NCI-H1694 (cell line): ENCODE measurements at places on chromosomes 3 and 15.

DNA sequence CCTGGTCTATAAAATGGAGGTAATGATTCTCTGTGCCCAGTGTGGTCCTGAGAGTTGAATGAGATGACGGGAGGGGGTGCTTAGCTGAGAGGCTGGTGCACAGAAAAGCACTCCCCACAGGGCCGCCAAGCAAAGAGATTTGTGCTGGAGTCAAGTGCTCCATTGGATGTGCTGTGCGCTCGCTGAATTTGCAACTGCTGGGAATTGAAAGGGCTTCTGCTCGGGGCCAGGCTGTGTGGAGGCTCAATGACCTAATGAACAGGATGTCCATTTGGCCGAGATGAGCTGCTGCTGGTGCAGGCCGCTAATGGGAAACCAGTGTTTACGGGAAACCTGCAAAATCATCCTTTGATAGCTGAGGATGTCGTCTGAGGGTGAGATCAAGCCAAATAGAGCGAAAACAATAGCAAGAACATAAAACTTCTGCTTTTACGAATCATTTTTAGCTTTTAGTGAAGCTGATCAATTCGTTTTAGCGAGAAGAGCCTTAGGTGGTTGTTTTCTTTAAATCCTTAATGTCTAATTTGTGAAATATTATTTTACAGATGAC lies 211.7 kb downstream of the GABRG3 start:
- DNase-seq = no peak

- DNase-seq = no peak
These were observed 1018.0 kb downstream of the NTRK3 start for GRCh38 chr15:87238451-87239068.

GRCh38 chr15:92044203-92044909 lies 190.8 kb downstream of the SLCO3A1 start:
- DNase-seq = no peak

- DNase-seq = no peak
These were observed 157.7 kb downstream of the RPLP1 start for GRCh38 chr15:69610277-69610676.

DNA sequence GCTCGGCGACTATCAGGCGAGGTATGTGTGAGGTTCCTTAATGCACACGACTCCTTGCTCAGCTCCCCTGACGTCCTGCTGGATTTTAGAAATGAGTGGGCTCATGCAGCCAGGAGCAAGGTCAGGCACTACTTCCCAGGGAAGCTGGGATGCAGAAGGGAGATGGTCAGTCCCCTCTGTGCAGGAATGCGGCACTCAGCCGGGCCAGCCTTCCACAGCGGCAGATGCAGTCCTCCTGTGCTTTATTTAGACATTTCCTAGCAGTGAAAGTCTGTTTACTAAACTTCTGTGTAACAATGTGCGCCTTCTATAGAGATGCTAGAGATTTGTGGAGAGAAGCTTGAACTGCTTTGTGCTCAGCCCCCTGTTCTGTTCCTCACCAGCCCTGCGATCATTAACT lies 252.1 kb downstream of the SLCO3A1 start:
- DNase-seq = no peak

GRCh38 chr3:5006755-5007202 lies 27.5 kb downstream of the BHLHE40 start:
- DNase-seq = no peak

GRCh38 chr15:72785841-72786240 lies 2.3 kb upstream of the ADPGK start:
- DNase-seq = no peak

GRCh38 chr3:76470285-76470684 lies 569.6 kb upstream of the ROBO2 start:
- no peak for DNase-seq

- DNase-seq = no peak
These were observed 60.8 kb upstream of the ARHGEF3 start for GRCh38 chr3:56862352-56863062.

DNA sequence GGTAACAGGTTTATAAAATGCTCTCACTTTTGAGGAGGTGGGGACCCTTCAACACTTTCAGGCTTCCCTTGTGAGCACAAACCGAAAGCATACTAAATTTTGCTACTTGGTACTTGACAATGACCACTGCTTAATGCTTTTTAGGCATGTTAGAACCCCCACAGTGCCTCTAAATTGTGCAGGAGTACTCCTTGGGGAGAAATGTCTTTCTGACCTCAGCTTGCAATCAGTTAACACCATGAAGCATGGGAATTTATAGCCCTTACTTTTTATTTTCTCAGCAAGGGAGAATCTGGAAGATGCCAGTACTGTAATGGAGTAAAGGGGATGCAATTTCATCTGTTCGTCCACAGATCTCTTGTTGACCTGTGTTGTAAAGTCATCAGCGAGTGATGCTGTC lies 308.9 kb upstream of the TBC1D5 start:
- DNase-seq = no peak

GRCh38 chr3:85259748-85260147 lies 301.0 kb downstream of the CADM2 start:
- no peak for DNase-seq

GRCh38 chr3:13584427-13584891 lies 35.5 kb downstream of the FBLN2 start:
- no peak for DNase-seq

GRCh38 chr3:45283471-45283870 lies 57.4 kb upstream of the TMEM158 start:
- DNase-seq = no peak

DNA sequence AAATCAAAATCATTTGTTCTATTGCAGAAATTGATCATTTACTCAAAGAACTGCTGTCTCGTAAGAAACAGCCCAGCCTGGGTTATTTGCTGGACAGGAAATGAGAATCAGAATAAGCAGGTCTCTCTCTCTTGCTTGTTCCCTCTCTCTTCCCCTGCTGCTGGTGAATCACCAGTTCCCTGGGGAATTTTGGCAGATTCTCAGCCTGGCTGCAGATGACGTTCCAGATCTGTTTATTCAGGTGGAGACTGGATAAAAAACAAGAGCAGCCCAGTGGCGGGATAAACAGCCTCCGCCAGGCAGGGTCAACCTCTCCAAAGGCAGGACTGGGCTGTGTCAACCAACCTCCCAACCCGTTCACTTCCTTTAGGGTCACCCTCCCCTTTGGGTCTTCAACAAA lies 72.1 kb downstream of the LRIG1 start:
- peak; percentile 37 for DNase-seq

DNA sequence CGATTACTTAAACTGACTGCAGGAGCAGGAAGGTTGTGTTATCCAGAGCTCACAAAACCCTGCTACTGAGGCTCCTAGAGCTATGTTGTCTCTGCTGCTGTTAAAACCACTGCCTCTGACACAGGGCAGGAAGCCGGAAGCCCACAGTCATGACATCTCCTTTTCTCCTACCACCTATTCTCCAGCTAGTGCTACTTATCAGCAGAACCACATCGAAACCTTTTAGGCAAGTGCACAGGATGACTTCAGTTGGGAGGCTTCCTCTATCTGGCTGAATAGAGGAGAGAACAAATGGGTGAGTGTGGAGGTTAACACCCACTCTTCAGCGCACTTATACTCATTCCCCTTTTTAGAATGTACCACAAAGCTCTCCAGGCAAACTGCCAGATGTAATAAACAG lies 638.0 kb downstream of the OTOL1 start:
- no peak for DNase-seq

GRCh38 chr15:44296625-44297524 lies 8.4 kb downstream of the GOLM2 start:
- no peak for DNase-seq

GRCh38 chr3:64247991-64248646 lies 22.9 kb upstream of the PRICKLE2 start:
- no peak for DNase-seq

GRCh38 chr3:47283591-47284364 lies 1.0 kb downstream of the KLHL18 start:
- no peak for DNase-seq

GRCh38 chr3:34106379-34106778 lies 307.9 kb downstream of the PDCD6IP start:
- DNase-seq = no peak

GRCh38 chr3:121878411-121878810 lies 15.8 kb upstream of the SLC15A2 start:
- DNase-seq = no peak

DNA sequence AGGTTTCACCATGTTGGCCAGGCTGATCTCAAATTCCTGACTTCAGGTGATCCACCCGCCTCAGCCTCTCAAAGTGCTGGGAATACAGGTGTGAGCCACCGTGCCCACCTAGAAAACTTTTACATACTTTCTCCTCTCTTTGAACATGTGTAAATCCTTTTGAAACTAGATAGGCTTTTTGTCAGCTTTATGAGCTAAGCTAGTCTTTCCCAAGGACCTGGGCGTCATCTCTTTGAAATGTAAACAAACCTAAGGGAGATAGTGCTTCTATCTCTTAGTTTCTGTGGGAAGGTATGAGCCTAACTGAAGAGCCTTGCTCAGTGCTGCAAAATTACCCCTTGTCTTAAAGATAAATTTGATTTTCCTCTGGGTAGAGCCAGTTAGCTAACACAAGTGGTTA lies 4.8 kb downstream of the CX3CR1 start:
- DNase-seq = no peak

- DNase-seq = no peak
These were observed 109.3 kb downstream of the GMPS start for GRCh38 chr3:155979746-155980145.

GRCh38 chr3:7346364-7346763 lies 485.4 kb downstream of the GRM7 start:
- DNase-seq = no peak

DNA sequence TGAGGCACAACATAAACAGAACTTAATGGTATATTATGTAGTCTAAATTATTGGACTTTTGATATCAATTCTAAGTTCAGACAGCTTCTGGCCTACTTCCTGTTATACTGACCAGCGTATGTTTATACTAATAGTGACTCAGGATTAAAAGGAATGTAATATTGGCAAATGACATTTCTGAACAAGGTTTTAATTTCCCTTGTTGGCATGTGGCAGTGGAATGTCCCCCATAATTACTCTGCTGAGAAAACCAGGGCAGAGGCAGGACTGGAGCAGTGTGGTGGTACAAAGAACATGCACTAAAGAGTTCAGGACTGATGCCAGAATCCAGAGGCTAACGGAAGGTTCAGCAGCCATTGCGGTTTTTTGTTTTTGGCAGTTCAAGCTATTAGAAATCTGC lies 184.0 kb downstream of the KCNAB1 start:
- DNase-seq = no peak

- no peak for DNase-seq
These were observed 1272.5 kb downstream of the ROBO1 start for GRCh38 chr3:78495301-78495700.

GRCh38 chr3:155553780-155554179 lies 191.1 kb downstream of the PLCH1 start:
- DNase-seq = no peak

GRCh38 chr3:138684396-138684795 lies 75.8 kb downstream of the FAIM start:
- DNase-seq = no peak

- DNase-seq = no peak
These were observed 26.1 kb downstream of the TGFBR2 start for GRCh38 chr3:30632521-30632920.
